ENCODE measurements at places on chromosomes 2 and 18.

GRCh38 chr2:16387461-16387984 lies 278.1 kb downstream of the CYRIA start:
- DNase-seq: no peak

- no peak for DNase-seq
Observed at GRCh38 chr2:23041443-23041842, 343.5 kb upstream of the KLHL29 start.

GRCh38 chr2:162198239-162198638 lies 45.0 kb downstream of the FAP start:
- DNase-seq: no peak

- no peak for DNase-seq
Observed at GRCh38 chr2:121721926-121722325, 14.7 kb downstream of the NIFK start.

- DNase-seq: no peak
Observed at GRCh38 chr2:99890568-99891427, 251.6 kb downstream of the AFF3 start.

DNA sequence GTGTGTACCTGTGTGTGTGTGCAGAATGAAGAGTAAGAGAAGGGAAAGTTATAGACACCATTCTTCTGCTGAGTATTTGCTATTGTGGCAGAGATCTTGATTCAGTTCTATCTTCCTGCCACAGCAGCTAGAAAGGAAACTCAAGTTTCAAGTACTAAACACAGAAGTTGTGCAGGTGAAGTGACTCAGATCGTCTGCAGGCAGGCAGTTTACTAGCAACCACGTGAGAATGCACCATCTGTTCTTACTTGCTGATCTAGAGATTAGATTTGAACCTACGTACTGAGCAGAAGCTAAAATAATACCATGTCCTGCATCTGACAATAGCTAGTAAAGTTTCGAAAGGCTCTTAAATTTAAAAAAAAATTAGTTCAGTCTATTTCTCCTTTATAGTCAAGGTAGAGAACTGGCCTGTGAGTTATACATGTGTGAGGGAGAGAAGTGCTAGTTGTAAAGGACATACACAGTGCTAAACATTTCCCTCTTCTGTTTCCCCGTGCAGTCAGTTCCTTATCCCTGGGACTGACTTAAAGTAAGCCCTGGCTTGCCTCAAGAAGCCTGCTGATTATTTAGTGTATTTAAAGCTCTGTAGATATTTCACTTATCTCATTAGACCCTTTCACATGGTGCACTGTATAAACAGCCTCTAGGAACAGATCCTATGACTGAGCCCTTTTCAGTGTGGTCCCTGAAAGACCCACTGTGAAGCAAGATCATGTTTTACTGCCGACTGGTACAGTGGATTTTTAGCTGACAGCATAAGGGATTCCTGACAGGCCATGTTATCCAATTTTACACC lies 45.0 kb downstream of the SLC38A11 start:
- DNase-seq: no peak

DNA sequence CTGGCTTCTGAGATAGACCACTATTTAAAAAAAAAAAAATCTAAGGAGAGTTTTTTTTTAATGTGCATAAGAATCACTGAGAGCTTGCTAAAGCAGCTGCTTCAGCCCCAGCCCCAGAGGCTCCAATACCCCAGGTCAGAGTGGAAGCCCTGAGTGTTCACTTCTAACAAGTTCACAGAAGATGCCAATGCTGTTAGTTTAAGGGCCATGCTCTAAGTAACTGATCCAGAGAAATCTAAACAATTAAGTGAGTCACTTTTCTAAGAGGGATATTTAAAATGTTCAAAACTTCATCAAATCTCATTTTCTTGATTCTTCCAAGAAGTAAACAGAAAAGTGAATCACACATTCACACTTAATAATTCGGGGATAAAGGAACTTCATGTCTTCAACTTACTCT lies 126.4 kb upstream of the CD226 start:
- no peak for DNase-seq

Data from ureter (tissue), 1 donor.